ENCODE measurements at places on chromosomes 4 and X. TPM values are rescaled to one million over a fixed set of nuclear protein-coding genes. Genes with fewer than 3 reads are reported as not detected.
A peak's percentile ranks its signal among the peaks of the same experiment; 100 is the strongest.

DNA sequence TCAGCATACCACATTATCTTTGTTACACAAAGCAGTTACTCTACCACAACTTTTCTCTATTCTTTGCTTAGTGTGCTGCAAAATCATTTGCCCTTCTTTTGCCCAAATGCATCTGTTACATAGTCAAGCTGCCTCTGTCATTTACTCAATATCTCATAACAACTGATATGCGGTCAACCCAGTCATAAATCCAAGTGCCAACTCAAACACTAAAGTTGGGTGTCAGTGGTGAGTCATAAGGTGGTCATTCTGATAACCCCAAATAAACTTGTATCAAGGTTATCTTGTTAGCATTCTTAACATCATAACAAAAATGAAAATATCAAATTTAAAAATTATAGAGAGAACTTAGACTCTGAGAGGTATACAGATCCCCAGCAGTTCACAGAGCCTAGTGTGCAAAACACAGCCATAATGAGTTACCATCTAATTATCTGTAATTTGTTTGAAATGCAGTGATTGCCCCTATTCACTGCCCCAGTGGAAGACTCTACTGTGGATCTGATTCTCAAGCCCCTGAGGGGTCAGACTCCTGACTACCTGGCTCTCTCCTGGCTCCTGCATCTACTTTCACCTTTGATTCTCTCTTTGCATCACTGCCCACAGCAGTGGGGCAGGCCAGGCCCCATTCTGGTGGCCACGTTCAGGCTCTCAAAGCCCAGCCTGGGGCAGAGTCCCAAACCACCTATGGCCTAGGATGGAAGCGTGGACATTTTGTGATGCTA lies 29.2 kb downstream of the TBC1D9 start:
- DNase-seq: no peak

- DNase-seq: no peak
Observed at GRCh38 chr4:56745042-56745441, 63.9 kb upstream of the HOPX start.

DNA sequence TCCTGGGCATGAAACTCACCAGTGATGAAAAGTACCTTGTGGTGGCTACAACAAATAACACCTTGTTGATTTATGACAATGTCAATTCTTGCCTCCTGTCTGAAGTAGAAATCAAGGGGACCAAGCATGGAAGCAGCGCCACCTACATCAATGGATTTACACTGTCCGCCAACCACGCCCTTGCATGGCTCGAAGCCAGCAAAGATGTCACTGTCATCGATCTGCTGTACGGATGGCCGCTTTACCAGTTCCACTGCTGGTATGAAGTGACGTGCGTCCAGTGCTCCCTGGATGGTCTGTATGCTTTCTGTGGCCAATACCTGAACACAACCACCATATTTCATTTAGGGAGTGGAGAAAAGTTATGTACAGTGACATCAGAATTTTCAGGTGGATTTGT lies 200.5 kb downstream of the NWD2 start:
- no peak for DNase-seq

DNA sequence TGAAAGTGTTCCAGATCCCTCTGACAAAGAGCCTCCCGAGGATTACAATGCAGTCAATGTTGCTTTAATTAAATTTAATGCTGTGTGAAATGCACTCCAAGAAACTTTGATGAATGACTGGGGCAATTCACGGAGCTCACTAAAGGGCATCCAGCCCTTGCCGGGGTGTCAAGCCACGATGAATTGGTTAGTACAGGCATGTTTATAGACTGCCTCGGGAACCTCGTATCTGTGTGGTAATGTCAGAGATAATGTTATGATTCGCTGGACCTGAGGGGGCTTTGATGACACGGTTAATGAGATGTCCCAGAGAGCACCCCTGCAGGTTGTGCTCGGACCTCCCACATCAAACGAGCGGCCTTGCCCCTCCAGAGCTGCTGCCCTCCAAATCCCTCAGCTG lies 428.8 kb downstream of the NKX6-1 start:
- no peak for DNase-seq

DNA sequence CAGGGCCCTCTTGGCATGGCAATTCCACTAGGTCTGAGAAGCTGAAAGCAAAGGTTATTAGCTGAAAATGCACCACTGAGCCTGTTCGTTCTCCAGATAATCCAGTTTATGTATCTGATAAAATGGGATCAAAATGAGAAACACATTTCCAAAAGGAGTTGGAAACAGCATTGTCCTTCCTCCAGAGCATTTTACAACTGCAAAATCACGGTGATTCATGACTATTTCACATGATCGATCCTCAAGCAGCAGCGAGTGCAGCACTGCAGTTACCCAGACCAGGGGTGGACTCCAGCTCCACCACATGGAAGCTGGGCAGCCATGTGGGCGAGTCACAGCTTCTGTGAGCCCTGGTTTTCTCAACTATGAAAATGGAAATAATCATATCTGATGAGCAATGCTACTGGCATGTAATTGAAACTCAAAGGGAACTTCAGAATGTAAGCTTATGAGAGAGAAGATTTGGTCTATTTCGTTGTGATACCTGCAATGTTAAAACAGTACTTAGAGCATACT lies 78.7 kb upstream of the MSX1 start:
- DNase-seq: no peak

DNA sequence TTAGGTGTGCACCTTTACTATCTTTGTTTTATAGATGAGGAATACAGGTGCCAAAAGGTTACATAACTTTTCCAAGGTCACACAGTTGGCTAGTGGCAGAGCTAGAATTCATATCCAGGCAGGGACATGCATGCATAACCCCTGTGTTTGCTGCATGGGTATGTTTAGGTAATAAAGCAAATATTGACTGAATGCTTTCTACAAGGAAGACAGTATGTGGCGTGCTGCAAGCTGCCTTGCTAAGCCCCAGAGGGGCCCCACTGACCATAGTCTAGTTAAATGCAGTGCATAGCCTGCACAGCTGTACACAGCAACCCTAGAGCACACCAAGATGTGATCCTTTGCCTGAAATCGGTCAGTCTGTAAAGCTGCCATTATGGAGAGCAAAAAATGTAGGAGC lies 320.5 kb upstream of the IGFBP7 start:
- DNase-seq: no peak

Gene SPACA5
- total RNA-seq: not detected

Gene CNKSR2
- total RNA-seq: 22.5 TPM

DNA sequence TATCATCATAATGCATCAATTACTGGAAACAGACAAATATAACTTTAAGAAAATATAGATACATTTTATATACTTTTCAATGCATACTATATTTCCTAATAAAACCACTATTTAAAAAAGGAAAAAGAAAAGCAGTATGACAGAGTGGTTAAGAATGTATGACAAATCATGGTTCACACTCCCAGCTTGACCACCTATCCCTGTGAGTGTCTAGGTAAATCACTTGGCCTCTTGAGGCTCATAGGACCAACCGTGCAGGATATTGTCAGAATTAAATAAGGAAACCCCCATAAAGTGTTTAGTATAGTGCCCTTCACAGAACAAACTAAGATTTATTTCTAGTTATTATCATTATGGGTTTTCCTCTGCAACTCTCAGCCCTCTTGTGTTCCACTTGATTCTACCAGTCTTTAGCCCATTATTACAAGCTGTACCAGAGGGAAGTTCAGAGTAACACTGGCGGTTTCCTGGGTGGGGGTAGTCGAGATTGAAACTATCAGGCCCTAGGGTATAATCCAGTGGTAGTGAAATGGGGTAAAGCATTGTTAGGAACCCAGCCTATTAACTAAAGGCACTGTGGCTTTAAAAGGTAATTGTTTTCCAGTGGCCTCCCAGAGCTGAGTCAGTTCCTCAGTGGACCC lies 55.5 kb upstream of the PAK3 start:
- no peak for DNase-seq

DNA sequence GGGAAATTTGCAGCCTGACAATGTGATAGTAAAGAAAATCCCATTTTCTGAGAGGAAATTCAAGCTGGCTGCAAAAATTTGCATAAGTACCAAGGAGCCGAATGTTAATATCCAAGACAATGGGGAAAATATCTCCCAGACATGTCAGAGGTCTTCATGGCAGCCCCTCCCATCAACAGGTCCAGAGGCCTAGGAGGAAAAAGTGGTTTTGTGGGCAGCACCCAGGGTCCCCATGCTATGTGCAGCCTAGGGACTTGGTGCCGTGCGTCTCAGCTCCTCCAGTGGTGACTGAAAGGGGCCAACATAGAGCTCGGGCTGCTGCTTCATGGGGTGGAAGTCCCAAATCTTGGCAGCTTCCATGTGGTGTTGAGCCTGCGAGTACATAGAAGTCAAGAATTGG lies 6.3 kb upstream of the UGDH start:
- no peak for DNase-seq

GRCh38 chrX:148914783-148915182 lies 414.4 kb downstream of the AFF2 start:
- DNase-seq: no peak

Gene TRIML1
- total RNA-seq: not detected

- DNase-seq: no peak
Observed at GRCh38 chrX:29952016-29952415, 263.3 kb upstream of the MAGEB2 start.

Gene AMER1
- 8.6 TPM for total RNA-seq

Gene FATE1
- total RNA-seq: not detected

DNA sequence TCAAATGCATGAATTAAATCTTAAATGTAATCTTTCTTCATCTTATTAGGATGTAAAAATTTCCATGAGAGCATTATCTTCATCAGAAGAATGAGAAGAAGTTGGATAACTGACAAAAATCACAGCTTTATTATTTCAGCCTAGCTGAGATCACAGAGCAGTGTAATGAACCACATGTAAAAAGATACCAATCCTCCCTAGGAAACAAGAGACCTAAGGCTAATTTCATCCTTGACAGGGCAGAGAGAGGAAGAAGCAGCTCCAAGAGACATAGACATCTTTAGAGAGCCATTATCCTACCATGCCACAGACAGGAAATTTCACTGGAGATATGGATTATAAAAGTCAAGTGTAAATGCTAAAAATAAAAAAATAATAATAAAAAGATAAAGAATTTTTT lies 40.9 kb upstream of the IL15 start:
- no peak for DNase-seq

Gene BEND2
- total RNA-seq: not detected

GRCh38 chr4:7524843-7525242 lies 90.1 kb upstream of the PSAPL1 start:
- no peak for DNase-seq

Gene TMEM150C
- total RNA-seq: not detected

DNA sequence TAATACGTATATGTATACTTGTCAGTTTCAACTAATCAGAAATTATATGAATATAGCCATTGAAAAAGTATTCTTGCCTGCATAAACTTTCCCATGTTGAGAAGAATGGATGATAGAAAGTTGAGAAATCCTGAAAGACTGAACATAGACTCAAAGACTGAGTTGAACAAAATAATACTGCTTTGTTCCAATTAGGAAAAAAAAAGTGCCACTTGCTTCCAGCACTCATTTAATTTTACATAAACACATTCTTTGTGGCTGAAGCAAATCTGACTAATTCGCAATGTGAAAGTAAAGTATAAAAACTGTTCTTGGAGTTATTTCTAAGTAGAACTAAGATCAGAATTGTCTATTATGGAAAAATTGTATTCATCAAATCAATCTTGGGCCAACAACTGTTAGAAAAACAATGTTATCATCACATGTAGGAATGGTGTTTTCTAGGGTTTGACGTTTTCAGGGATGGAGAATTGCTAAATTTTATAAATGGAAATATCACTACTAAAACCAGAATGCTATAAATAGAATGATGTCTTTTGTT lies 2334.6 kb downstream of the PCDH7 start:
- DNase-seq: no peak

DNA sequence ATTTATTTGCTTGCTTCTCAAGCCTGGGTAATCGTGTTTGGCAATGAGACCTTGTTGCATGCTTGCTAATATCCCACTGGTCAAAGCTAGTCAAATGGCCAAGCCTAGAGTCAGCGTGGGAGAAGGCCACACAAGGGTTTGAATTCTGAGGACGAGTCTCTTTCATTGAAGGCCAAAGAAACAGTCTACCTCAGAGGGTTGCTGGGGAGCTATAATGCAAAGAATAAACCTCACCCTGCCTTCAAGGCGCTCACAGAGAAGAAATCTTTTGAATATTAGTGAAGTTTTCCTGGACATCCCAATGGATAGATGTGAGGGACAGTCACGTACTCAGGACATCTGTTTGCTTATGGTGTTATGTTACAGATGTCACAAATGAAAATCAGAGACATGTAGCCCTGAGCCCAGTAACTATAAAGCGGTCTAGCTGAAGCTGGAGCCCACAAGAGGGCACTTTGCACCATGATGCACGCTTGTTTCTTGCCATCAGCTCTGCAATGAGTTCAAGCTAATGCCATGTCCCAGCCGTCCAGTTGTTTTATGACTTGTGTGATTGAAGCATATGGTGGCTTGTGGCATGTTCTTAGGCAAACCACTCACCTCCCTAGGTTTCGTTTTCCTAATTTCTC lies 1.1 kb upstream of the TLR3 start:
- peak; percentile 35 for DNase-seq

GRCh38 chr4:85883180-85883579 lies 408.2 kb downstream of the ARHGAP24 start:
- no peak for DNase-seq

Gene SPANXC
- total RNA-seq: not detected

GRCh38 chr4:140633124-140633523 lies 64.4 kb upstream of the UCP1 start:
- DNase-seq: no peak

GRCh38 chr4:112517067-112517634 lies 1.2 kb upstream of the NEUROG2 start:
- peak; percentile 61 for DNase-seq

GRCh38 chrX:140502491-140503237 lies 2.2 kb downstream of the SOX3 start:
- DNase-seq: no peak

Gene C4orf54
- not detected for total RNA-seq

Gene PLXNB3
- total RNA-seq: not detected

Gene JCHAIN
- 90.8 TPM for total RNA-seq

DNA sequence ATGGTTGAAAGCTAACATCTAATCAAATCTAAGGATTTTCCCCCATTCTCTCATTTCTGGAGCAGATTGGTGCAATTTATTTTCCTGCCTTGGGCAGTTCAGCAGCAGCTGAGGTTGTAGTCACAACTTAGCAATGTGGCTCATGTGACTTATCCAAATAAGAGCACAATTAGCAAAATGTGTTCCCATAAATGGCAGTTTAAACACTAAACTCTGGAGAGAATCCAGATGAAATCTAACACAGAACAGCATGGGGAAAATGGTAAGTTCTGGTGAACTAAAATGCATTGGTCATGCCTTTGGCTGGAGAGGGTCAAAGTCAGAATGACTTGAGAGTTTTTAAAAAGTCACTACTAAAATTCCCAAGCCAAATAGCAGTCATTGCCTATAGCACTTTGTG lies 422.6 kb upstream of the DIPK2B start:
- no peak for DNase-seq

All from B cell (primary cell).